Parietal lobe (tissue), 2 donors: ENCODE measurements at places on chromosomes 3 and 15. TPM values are rescaled to one million over a fixed set of nuclear protein-coding genes. Genes with fewer than 3 reads are reported as not detected.

Gene CDCP1
- 1.6 TPM for total RNA-seq

Gene UBXN7
- total RNA-seq = 70.1 TPM

Gene SCN11A
- total RNA-seq = 0.63 TPM

Gene P2RY14
- total RNA-seq = 0.31 TPM

Gene THAP10
- total RNA-seq = 4.1 TPM

Gene SMAD6
- total RNA-seq = 2.5 TPM

Gene NTRK3
- total RNA-seq = 95.2 TPM

Gene STXBP5L
- total RNA-seq = 27.2 TPM

Gene EFCC1
- 0.94 TPM for total RNA-seq

Gene FBXO22
- 41.0 TPM for total RNA-seq

Gene RTP4
- not detected for total RNA-seq

Gene SH2D7
- not detected for total RNA-seq

Gene IL5RA
- total RNA-seq = 1.3 TPM

Gene RASA2
- total RNA-seq = 44.8 TPM

Gene PP2D1
- not detected for total RNA-seq

Gene NR1I2
- 0.63 TPM for total RNA-seq

Gene PPP1R14D
- total RNA-seq = not detected

Gene STRIT1
- total RNA-seq = not detected

Gene FOXB1
- not detected for total RNA-seq

Gene NR2E3
- total RNA-seq = not detected

Gene CACNA2D3
- total RNA-seq = 16.6 TPM

Gene ATP13A5
- 0.63 TPM for total RNA-seq

Gene ALPK3
- total RNA-seq = 1.6 TPM

Gene FBXO40
- not detected for total RNA-seq

Gene SLC9A9
- 5.0 TPM for total RNA-seq

Gene CX3CR1
- 11.6 TPM for total RNA-seq

Gene C3orf22
- total RNA-seq = not detected

Gene CACNA2D2
- 4.1 TPM for total RNA-seq

Gene GOLGA8Q
- 1.9 TPM for total RNA-seq

Gene TUSC7
- total RNA-seq = not detected

Gene SUSD5
- 2.5 TPM for total RNA-seq

Gene AADACL2
- not detected for total RNA-seq

Gene CGNL1
- 5.3 TPM for total RNA-seq
